ENCODE measurements at places on chromosomes 12 and 14.

DNA sequence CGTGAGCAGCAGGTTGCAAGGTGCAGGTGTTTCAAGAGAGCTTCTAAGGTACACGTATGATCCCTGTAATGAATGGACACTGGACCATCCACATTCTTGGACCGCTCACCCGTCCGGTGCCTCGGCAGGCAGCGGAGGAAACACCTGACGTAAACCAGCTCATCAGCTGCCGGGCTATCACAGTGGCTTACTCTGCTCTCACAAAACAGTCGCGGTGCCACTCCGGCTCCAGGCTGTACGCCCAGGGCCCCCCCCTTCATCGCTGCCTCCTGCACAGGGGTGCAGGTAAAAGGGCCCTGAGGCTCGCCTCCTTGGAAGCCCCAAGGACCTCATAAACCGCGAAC lies 436 bp downstream of the VPS33A start:
- peak; percentile 42 for DNase-seq

GRCh38 chr12:92762773-92763172 lies 60.0 kb downstream of the PLEKHG7 start:
- no peak for DNase-seq

DNA sequence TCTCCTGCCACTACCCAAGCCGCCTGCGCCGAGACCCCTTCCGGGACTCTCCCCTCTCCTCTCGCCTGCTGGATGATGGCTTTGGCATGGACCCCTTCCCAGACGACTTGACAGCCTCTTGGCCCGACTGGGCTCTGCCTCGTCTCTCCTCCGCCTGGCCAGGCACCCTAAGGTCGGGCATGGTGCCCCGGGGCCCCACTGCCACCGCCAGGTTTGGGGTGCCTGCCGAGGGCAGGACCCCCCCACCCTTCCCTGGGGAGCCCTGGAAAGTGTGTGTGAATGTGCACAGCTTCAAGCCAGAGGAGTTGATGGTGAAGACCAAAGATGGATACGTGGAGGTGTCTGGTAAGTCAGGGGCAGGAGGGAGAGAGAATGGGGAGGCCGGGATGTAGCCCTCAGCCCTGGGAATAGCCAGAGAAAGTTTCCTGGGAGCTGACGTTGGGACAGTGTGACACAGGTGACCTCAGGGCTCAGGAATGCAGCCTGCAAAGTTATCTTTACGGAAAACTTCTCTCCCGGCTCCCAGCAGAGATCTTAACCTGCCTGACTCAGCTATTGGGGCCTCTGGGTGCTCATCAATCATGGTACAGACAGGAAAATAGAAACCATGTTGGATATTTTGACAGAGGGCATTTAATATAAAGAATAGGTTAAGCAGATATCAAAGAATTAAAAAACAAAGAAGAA lies 747 bp downstream of the HSPB8 start:
- DNase-seq, result no peak

DNA sequence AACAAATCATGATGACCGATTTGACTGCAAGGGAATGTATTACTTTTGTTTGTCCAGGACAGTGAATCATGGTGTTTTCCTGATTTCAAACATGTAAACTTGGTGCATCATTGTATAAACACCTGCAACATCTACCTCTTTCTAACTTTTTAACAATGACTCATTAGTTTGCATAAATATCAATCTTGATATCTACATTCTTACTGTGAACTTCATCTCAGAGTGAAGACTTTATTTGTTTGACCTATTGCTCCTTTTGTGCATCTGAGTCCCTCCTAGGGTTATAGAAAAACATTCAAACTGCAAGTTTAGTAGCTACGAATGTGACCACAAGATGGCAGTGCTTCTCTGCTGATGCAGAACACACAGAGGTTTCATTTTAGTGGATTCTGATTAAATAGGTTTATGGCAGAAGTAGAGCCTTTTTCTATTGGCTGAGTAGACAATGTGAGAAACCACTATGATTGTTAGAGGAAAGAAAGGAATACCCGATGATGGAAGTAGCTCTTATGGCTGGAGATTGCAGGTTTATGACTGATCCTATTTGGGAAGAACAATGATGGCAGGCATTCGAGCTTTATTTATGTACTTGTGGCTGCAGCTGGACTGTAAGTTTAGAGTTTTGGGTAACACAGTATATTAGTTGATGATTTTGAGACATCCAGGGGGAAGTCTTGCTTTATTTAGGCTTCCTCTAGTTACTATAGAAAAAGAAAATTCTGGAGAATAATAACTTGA lies 244.2 kb upstream of the OR4E1 start:
- peak; percentile 16 for DNase-seq

DNA sequence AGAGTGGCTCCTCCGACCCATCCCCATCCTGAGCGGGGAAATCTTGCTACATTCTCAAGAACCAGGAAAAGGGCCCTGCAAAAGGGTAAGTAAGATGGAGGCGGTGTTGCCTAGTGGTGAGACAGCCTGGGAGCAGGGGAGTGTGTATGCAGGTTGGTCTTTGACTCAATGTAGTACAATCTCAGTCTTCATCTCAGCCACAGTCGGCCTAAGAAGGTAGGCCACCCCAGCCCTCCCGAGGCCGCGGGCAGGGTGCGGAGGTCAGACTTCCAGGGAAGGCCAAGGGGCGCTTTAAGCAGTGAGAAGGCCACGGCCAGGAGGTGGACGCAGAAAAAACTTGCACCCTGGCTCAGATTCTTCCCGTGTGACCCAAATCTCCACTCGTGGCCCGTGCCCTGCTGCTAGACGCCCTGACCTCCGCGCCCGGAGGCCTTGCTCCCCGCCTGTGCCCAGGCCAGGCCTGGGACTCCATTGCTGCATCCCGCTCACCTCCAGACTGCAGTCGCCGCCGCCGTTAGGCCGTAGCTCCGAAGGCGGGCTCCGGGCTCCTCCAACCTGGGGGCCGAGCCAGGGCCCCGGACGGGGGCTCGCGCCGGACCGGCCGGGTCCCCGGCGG lies 435 bp downstream of the FOXM1 start:
- DNase-seq, result no peak
